ENCODE measurements at places on chromosomes 12 and 14. TPM values are rescaled to one million over a fixed set of nuclear protein-coding genes. Genes with fewer than 3 reads are reported as not detected.

The VCPKMT gene
- 13.3 TPM for polyA plus RNA-seq

The NAV3 gene
- 10.5 TPM for polyA plus RNA-seq

The KLRC1 gene
- polyA plus RNA-seq, result 0.52 TPM

The COCH gene
- polyA plus RNA-seq, result 2.6 TPM
